ENCODE measurements at places on chromosomes 6 and 20.

- no peak for DNase-seq
Measured at GRCh38 chr6:167996424-167997199, 859 bp upstream of the KIF25 start.

- DNase-seq: no peak
Measured at GRCh38 chr20:10747019-10747418, 73.2 kb upstream of the JAG1 start.

DNA sequence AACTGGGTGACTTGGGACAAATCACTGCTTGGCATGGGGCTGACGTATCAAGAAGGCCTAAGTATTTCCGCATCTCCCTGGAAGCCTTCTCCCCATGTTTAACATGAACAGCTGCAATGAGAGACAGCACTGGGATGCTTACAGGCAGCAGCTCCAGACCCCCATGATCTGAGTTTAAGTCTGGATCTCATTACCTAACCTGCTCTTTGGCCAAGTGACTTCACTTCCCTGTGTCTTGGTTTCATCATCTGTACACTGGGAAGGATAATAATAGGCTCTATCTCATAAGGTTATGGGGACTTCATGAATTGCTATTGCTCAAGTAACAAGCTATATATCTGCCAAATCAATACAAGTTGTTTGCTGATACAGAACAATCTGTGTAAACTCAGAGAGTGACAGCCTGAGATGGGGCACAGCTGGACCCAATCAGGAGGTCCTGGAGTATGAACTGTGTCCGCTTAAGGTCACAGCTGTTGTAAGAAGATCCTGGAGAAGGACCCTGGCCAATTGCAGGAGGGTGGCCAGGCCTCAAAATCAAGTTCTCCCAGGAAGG, 56.0 kb downstream of the TGM2 start:
- DNase-seq: no peak

DNA sequence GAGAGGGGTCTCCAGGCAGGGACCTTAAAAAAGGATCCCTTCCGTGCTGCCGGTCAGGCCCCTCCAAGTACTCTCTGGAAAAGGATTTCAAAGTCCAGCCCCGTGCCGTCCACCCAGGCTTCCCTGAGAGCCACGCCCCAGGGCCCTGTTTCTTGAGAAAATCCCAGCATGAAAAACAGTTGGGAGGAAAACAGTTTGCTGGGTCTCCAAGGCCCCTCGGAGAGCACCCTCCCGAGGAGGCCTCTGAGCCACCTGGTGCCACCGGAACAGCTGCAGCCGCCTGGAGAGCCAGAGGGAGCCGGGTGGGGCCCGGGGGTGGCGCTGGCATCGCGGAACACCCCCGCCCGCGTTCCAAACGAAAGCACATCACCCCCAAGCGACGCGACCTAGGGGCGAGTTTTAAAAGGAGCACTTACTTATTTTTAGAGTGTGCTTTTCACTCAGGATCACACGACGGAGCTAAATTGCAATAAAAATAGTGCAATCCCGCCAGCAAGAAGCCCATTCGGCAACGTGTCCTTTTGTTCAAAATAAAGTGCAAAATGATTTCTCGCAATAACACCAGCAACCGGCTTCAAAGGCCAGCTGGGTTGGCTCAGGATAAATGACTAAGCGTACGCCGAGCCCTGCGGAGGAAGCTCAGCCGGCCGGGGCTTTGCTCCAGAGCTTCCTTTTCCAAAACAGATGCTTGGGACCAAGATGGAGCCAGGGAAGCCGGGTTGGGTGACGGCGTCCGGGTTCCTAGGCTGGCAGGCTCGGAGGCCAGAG, 64.2 kb downstream of the YTHDF1 start:
- DNase-seq: no peak

DNA sequence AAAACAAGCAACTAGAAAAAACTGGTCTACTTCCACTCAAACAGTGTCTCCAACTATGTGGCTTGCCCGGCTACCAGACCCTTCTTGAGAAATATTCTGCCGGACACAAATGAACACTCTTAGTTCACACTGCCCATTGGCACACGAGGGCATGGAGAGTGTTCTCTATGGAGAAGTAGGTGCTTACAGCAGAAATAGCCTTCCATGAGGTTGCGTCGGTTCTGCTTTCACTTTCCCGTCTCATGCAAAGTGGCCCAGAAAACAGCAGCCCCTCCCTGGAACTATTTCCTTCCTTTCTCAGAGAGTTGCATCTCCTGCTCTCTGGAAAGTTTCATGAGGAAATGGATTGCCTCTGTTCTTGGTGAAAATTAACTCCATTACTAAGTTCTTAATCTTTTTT, 9.5 kb upstream of the HLA-DOA start:
- DNase-seq: peak; percentile 37

- no peak for DNase-seq
Measured at GRCh38 chr6:46097366-46097765, 32.4 kb upstream of the ENPP4 start.

DNA sequence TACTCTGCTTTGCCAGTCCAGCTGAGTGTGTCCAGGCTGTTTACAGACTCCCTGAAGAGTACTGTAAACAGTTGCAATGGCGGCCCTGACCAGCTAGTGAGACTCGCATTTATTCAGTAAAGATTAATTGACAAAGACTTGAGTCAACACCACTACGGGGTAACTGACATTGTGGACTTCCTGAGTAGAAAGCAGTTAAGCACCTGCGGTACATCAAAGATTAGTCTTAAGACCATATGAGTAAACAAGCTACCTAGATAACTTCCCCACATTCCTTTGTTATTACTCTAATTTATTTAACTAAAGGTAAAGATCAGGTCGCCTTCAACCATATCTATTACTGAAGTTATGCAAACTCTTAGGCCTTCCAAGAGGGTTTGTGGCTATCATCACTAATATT, 12.6 kb downstream of the VPS52 start:
- DNase-seq: no peak

- DNase-seq: no peak
Measured at GRCh38 chr6:74731204-74731603, 474.6 kb downstream of the COL12A1 start.

DNA sequence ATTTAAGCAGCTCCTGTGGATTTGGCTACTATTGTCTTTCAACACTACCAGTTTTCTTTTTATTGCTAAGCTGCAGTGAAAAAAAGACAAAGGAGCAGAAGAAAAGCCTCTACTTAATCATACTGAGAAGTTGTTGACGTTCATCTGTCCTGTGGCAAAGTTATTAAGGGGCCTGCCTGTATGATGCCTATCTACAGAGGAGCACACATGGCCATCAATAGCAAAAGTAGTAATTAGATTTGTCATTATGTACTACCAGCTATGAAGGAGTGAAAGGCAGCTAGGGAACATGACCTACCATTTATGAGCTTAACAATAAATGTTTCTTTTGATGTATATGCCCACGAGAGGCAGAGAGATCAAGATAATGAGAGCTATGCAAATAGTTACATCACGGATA, 620.9 kb downstream of the PHF3 start:
- DNase-seq: no peak

GRCh38 chr20:32753731-32754130, 8.5 kb upstream of the DNMT3B start:
- no peak for DNase-seq

DNA sequence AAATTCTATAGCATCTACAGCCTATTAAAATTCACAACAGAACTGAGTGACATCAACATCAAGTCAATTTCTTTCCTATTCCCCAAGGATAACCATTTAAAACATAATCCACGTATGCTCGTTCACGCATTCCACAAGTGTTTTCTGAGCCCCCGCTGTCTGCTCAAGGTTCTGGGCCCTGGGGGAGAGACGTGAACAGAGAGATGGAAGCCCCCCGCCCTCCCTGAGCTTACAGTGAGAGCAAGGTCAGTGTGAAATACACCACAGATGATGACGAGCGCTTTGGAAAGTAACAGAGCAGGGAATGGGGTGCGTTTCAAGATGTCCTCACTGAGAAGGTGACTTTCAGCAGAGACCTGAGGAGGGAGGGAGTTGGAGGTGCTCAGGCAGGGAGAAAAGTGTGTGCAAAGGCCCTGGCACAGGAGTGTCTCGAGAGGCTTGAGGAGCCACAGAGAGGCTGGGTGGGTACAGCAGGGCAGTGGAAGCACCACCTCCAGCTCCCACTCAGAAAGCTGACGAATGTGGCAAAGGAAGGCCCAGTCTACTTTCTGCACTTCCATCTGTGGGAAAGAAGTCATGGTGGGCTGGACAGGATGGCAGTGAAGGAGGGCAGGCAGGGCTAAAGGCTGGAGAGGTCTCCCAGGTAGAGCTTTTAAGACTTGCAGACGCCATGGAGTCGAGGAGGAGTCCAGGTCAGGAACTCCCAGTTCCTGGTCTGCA, 88.3 kb downstream of the DLL1 start:
- no peak for DNase-seq

DNA sequence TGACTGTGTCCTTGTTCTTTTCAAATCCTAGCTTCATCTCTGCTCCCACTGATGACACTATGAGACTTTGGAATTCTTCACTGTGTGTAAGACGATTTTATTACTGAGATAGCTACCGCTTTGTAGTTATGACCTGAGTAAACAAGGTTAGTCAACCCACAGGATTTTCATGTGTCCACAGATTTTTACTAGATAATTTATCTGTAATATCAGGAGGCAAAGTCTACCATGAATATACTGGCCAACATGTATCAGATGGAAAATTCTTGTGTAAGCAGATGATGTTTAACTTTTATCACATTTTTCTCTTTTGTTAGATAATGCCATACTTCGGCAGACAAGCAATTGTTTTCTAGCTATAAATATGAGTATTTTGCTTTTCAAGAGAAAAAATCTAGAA, 119.8 kb downstream of the SGK1 start:
- no peak for DNase-seq

DNA sequence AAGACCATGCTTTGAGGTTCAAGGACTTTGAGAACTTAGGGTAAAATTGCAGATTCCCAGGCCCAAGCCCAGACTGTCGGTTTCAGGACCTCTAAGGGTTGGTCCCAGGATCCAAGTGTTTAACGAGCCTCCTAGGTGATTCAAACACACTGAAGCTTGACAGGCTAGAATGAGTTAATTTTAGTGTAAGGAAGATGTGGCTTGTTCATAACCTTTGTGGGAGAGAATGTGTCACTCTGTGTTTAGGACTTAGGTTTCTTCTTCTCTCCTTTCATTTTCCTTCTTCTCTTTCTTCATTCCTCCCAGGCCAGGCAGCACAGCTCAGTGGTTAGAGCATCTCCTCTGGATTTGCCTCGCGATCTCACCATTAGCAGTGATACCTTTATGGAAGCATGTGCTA, 104.8 kb upstream of the KCNG1 start:
- no peak for DNase-seq

- no peak for DNase-seq
Measured at GRCh38 chr6:35359744-35360348, 17.5 kb downstream of the PPARD start.

- DNase-seq: no peak
Measured at GRCh38 chr20:34791289-34792020, 34.0 kb downstream of the NCOA6 start.

GRCh38 chr6:67591910-67592309, 1043.2 kb upstream of the ADGRB3 start:
- DNase-seq: no peak

DNA sequence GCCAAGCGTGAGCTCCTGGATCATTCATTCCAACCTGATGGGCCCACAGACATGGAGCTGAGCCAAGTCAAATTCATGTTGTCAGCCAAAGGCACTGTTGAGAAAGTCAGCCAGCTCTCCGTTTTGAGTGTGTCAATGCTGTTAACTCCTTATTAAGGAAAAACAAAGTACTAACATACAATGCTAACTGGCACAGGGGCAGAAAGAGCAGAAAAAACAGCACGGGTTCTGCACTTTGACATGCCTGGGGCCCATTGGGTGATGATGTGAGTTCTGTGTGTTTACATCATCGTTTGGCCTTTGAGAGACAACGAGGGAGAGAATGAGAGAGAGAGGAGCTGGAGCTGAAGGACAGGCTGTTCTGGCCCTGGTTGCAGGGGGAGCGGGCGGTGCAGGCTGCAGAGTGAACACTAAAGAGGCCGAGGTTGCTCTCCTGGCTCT, 85.9 kb downstream of the SMOC2 start:
- no peak for DNase-seq

GRCh38 chr6:137967689-137968454, 100.8 kb downstream of the TNFAIP3 start:
- DNase-seq: no peak

DNA sequence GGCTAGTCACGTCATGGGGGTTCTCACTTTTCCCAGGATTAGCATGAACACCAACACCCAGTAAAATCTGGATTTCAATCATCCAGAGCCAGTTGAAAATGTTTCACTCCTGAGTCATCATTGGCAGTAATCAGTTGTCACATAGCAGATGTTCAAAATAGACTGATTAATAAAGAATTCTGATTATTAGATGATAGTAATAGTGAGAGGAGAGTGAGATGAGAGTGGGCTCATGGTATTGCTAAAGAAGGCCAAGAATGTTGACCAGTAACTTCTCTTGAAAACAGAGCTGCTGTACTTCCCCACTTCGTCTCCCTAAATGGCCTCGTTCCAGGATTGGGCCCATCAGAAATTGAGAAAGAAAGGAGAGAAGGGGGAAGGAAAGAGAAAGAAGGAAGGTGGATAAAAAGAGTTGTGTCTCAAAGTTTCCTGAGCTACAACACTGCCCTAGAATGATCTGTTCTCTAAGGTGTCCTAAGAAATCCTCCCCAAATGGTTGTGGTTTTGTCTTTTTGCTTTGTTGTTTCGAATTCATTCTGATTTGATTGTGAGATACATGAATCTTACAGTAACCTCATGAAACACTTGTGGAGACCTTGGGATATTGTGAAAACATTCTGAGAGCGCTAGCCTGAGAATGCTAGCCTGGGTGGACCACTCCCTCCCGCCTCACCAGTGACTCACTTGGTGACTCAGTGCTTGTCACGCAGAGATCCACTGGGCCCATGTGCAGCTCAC, 502.2 kb upstream of the JARID2 start:
- DNase-seq: no peak

DNA sequence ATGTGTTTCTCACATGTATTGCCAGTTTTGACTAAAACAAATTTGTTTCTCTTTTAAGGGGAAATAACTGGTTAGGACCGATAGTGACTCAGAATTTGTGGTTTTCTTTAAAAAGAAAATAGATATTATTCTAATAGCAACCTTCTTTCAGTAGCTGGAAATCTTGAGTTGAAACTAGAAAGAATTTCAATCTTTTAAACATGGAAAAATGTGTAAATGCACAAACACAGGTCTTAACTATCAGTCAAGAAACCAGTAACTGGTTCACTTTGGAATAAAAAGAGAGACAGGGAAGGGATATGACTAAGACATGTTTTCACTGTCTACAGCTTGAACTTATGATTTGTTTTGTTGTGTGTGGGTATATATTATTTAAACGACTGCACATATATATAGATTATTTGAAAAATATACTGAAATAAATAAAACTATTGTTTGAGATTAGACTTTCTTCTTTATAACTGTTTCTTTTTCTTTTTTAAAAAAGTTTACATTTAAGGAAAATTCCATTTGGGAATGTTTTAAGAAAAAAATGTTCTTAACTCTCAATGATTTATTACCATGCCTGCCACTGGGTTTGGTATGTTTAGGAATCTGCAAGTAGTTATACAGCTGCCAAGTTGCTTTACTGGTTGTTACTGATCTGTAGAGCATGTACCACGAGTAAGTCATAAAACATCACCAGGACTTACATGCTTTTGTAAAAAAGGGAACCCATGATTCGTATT, 753.3 kb upstream of the MARCKS start:
- DNase-seq: no peak

GRCh38 chr20:23048283-23049200, 930 bp downstream of the THBD start:
- DNase-seq: no peak
